ENCODE measurements at places on chromosomes 4 and X. TPM values are rescaled to one million over a fixed set of nuclear protein-coding genes. Genes with fewer than 3 reads are reported as not detected.

The CT45A2 gene
- not detected for total RNA-seq

DNA sequence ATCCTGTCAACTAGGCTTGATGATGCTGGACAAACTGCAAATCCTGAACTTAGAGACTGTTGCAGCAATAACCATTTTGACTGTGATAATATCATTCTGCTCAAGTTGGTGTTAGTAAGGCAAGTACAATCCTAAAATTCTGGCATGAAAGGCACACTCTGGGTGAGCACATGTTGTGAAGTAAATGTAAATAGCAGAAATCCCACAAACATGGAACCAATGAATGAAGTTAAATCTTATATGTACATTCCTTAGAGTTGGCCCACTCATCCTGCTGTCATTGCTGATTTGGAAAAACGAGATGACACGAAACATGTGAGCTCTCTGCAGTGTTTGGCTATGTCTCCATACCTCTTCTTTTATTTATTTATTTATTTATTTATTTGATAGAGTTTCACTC, 21.0 kb downstream of the RBM47 start:
- DNase-seq = no peak

- no peak for DNase-seq
These were observed 63.1 kb upstream of the NDP start for GRCh38 chrX:44036336-44036735.

The PDZD4 gene
- total RNA-seq = 2.5 TPM

DNA sequence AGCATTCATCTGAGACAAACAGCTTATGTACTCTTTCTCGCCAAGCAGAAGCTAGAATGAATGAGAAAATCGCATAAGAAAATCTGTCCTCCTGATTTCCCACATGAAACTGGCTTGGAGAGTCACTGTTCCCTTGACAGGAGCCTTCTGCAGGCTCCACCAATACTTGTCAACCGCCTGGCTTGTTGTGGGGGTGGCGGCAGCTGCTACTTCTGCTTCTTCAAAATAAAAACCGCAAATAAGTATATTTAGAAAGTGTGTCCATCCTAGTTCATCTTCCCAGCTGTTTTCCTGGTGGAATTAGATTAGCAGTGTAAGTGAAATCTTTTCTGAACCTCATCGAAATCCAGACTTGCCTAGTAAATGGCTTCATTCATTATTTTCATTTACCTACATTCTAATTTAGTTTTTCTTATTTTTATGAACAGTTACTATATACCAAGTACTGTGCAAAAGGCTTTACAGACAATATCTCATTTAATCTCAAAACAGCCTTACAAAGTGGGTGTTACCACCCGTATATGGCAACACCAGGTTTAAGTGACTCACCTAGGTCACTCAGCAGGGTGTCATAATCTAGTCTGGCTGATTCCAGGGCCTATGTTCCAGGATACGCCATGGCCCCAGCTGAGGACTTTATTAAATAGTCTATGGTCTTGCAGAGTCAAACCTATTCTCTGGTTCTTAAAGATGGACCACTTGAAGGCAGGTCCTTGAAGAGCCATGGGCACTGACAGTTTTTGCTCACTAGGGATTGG, 104.6 kb upstream of the IGFBP7 start:
- no peak for DNase-seq

DNA sequence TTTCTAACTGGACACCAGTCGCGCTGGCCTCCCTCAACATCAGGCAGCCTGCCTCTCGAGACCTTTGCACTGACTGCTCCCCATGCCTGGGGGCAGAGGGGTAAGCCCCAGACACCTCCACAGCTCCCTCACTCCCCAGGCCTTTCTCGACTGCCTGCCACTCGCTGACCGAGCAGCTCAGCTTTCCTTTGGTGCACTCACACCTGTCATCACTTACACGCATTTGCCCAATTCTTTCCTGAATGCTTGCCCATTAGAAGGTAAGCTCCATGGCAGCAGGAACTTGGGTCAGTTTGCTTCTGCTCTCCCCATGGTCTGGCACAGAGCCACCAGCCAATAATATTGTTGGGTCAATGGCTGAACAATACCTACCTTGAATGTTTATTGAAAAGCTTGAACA, 32.2 kb upstream of the PROM1 start:
- DNase-seq = no peak

The F8A2 gene
- not detected for total RNA-seq

The MAGT1 gene
- 56.5 TPM for total RNA-seq

The GIMD1 gene
- total RNA-seq = not detected

- DNase-seq = no peak
These were observed 1535.4 kb upstream of the ADGRL3 start for GRCh38 chr4:59664771-59665170.

The POU3F4 gene
- total RNA-seq = not detected
